ENCODE measurements at places on chromosomes 2 and 18. TPM values are rescaled to one million over a fixed set of nuclear protein-coding genes. Genes with fewer than 3 reads are reported as not detected.

SAG gene
- not detected for total RNA-seq

MOGAT1 gene
- total RNA-seq: not detected

DNA sequence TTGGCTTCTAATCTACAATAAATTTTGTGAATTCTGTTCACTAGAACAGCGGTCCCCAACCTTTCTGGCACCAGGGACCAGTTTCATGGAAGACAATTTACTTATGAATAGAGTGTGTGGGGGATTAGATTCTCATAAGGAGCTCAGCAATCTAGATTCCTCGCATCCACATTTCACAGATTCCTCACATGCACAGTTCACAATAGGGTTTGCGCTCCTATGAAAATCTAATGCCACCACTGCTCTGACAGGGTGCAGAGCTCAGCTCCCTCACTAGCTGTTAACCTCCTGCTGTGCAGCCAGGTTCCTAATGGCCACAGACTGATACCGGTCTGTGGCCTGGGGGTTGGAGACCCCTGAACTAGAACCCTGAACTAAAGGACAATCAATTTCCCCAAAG is 1568.6 kb upstream of the NXPH2 start:
- DNase-seq: no peak
- H3K4me1 ChIP-seq: no peaks in the 10 kb centered on the region

DNA sequence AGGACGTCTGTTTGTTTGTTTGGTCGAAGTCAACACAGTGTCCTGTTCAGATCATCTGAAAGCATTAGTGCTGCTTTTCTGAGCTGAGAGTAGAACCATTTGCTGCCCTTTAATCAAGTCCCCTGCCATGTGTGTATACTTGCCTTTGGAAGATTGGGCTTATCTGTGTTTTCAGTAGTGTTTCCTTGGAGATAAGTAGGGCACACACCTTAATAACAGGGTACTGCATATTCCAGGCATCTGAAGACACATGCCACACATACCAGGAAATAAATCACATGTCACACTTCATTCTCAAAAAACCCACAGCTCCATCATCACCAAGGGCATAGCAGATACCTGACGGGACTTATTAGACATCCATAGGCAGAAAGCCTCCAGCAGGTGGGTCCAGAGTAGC is 157.4 kb downstream of the SOX11 start:
- no peaks in the 10 kb centered on the region for H3K36me3 ChIP-seq
- H3K27ac ChIP-seq: no peak overlapping the region
- H3K4me3 ChIP-seq: no peak overlapping the region
- no peak for DNase-seq
- no peaks in the 10 kb centered on the region for H3K4me1 ChIP-seq
- H3K27me3 ChIP-seq: no peaks in the 10 kb centered on the region

GRCh38 chr18:57907550-57907949 is 104.4 kb upstream of the ATP8B1 start:
- H3K36me3 ChIP-seq: no peaks in the 10 kb centered on the region
- no peaks in the 10 kb centered on the region for H3K27me3 ChIP-seq
- DNase-seq: no peak
- H3K4me3 ChIP-seq: no peak overlapping the region
- H3K27ac ChIP-seq: no peak overlapping the region
- no peaks in the 10 kb centered on the region for H3K4me1 ChIP-seq

GRCh38 chr2:203719456-203720410 is 13.3 kb downstream of the CD28 start:
- H3K4me3 ChIP-seq: no peak overlapping the region
- H3K27ac ChIP-seq: no peak overlapping the region
- no peaks in the 10 kb centered on the region for H3K27me3 ChIP-seq

CLHC1 gene
- 9.3 TPM for total RNA-seq

- peak; percentile 73 for DNase-seq
- no peak within 1 kb of the TSS for H3K27ac ChIP-seq
- H3K36me3 ChIP-seq: no peaks in the 10 kb centered on the region
- H3K4me3 ChIP-seq: peak within 1 kb of the TSS; percentile 51
Measured at GRCh38 chr2:24049485-24050021, at the start of gene FKBP1B. Gene FKBP1B, plus strand, starts transcription at chr2:24049741. Its CDS starts 109 bp downstream, at chr2:24049850.

DNA sequence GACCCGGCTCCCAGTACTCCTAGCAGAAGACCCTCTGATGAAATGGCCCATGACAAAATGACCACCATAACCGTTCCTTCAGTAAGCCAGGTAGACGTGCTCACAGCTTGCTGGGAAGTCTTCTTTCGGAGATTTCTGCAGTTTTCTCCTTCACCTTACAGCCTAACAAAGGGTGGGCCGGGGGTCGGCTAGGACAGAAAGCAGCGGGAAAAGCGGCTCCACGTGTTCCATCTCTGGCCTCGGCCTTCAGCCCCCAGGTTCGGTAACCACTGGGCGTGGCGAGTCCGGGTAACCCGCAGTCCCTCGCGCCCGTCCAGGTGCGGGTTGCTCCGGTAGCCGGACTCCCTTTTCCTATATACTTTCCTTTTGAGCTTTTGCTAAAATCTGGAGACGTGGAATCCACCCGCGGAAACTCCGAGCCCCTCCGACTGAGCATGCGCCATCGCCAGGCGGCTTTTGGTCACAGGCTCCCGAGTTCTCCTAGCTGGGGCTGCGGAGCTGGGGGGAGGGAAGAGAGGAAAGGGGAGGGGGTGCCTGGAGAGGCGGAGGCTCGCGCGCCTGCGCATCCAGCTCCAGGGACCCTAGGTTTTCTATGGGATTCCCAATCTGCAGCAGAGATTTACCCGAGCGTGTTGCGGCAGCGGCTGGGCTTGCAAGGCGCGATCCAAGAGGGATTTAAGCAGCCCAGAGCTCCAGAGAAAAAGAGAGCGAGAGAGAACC is at the start of gene VSNL1:
VSNL1 (plus strand) TSS at position 604 of the 720 bp plus-strand sequence. CDS start 51,379 bp downstream, outside the sequence.
- peak within 1 kb of the TSS; percentile 74 for H3K4me3 ChIP-seq
- no peaks in the 10 kb centered on the region for H3K36me3 ChIP-seq
- DNase-seq: peak; percentile 87
- no peaks in the 10 kb centered on the region for H3K4me1 ChIP-seq
- H3K27ac ChIP-seq: no peak within 1 kb of the TSS

SIGLEC15 gene
- 0.91 TPM for total RNA-seq

- no peak overlapping the region for H3K27ac ChIP-seq
- no peaks in the 10 kb centered on the region for H3K4me1 ChIP-seq
- no peaks in the 10 kb centered on the region for H3K27me3 ChIP-seq
- no peak overlapping the region for H3K4me3 ChIP-seq
- no peaks in the 10 kb centered on the region for H3K36me3 ChIP-seq
- no peak for DNase-seq
Measured at GRCh38 chr18:27366151-27366550, 181.0 kb upstream of the CHST9 start.

DNA sequence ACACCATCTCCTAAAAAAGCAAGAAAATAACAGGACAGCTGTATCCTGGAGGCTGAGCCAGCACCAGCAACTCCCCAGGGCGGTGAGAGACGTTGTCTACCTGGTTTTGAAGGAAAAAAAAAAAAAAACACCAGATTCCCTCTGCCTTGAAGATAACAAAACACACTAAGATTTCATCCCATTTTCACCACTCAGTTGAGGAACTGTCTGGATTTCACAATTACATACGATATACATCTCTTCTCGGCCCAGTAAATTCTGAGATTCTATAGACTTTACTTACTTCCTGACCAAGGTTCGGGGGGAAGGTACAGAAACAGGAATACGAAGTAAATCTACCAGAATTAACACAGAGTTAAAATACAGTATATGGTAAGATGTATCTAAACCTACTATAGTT is 8.5 kb downstream of the ZNF516 start:
- no peaks in the 10 kb centered on the region for H3K4me1 ChIP-seq
- no peak overlapping the region for H3K4me3 ChIP-seq
- H3K27ac ChIP-seq: no peak overlapping the region
- no peak for DNase-seq
- H3K36me3 ChIP-seq: no peaks in the 10 kb centered on the region

DNA sequence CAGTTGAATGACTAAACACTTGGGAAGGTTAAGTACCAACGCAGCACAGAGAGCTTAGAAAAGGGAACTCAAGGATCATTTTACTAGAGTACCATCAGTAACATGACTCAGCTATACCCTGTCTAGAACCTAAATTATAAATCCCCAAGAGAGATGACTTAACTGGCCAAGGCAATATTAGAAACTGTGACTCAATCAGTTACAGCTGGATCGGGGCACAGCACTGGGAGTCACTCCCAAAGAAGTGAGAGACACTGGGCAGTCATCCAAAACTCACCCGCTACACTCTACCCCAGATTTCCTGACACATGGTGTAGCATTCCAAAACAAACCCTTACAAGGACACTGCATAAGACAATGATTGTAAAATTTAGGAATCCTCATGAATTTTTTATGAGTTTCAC is 17.7 kb downstream of the IWS1 start:
- H3K4me1 ChIP-seq: peaks cover 7% of the 10 kb centered on the region
- H3K27ac ChIP-seq: no peak overlapping the region
- H3K36me3 ChIP-seq: peaks cover 6% of the 10 kb centered on the region
- DNase-seq: peak; percentile 83
- no peaks in the 10 kb centered on the region for H3K27me3 ChIP-seq

MAPK4 gene
- total RNA-seq: 1.7 TPM

DNA sequence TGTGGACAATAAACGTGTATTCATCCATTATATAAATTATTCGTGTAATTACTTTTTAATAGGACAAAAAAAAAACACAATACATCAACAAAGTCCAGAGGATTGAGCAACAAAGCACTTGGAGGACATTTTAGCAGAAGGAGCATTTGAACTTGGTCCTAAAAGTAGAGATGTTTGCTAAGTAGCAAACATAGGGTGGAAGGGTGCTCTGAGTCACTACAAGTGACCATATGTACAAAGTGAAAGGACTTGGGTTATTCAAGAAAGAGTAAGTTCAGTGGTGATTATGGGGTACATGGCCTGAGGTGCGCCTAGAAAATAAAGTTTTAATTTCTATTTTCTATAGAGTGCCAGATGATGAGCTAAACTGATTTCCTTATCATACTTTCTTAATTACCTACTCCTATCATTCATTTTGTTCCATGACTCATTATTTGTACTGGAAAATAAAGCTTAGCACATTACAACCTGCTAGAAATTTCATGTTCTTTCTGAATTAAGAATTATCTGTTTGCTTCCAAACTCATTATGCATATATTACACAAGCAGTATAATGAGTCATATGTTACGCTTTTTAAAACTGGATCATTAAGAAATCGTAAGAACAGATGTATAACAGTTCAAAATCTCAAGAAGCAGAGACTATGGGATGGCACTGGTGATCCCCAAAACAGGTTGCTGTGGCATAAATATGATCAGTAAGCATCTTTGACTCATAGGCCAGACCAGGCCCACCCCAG is 13.1 kb upstream of the PPP1R1C start:
- no peak for DNase-seq
- H3K27ac ChIP-seq: no peak overlapping the region
- no peaks in the 10 kb centered on the region for H3K4me1 ChIP-seq

CYP26B1 gene
- total RNA-seq: 12.9 TPM

UGT1A3 gene
- not detected for total RNA-seq

TFPI gene
- total RNA-seq: 135 TPM

- H3K4me3 ChIP-seq: no peak overlapping the region
- no peaks in the 10 kb centered on the region for H3K36me3 ChIP-seq
- DNase-seq: peak; percentile 90
- H3K4me1 ChIP-seq: peaks cover 2% of the 10 kb centered on the region
- no peaks in the 10 kb centered on the region for H3K27me3 ChIP-seq
- no peak overlapping the region for H3K27ac ChIP-seq
Measured at GRCh38 chr18:36402765-36403396, 105.4 kb downstream of the FHOD3 start.

GRCh38 chr2:174023591-174024523 is 58.7 kb upstream of the SP3 start:
- no peaks in the 10 kb centered on the region for H3K36me3 ChIP-seq
- no peak overlapping the region for H3K27ac ChIP-seq
- H3K27me3 ChIP-seq: no peaks in the 10 kb centered on the region

FRZB gene
- total RNA-seq: 122 TPM

- H3K4me1 ChIP-seq: no peaks in the 10 kb centered on the region
- H3K36me3 ChIP-seq: no peaks in the 10 kb centered on the region
- DNase-seq: no peak
- H3K27me3 ChIP-seq: no peaks in the 10 kb centered on the region
Measured at GRCh38 chr2:158038901-158039300, 62.8 kb upstream of the UPP2 start.

DNA sequence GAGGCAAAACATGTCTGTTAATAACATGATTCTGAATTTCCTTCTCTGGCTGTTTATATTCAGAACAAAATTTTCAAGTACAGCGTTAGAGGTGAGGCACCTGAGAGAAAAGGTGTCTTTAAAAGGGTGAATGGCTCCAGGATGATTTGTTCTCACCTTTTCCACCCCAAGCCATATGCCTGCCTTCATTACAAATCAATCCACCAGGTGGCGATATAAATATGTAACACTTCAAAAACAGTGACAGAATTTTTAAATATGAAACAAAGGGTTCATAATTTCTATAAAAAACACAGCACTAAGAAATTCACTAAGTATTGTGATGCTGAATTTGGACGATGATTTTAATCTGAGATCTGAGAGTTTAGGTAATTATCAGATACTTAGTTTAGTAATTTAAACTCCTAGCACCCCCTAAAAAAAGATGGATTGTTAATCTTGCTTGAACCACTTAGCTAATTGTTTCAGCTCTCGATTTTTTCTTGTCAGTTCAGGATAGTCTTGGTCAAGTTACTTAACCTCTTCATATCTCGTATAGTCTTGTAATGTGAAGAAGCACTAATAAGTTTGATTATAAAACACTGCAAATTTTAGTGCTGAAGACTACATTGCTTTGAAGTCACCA is 528.8 kb downstream of the CPS1 start:
- H3K27me3 ChIP-seq: no peaks in the 10 kb centered on the region
- DNase-seq: no peak
- no peaks in the 10 kb centered on the region for H3K36me3 ChIP-seq

- H3K27me3 ChIP-seq: no peaks in the 10 kb centered on the region
- H3K27ac ChIP-seq: no peak overlapping the region
- DNase-seq: peak; percentile 61
- peak overlapping the region; percentile 61 for H3K4me3 ChIP-seq
- H3K4me1 ChIP-seq: no peaks in the 10 kb centered on the region
Measured at GRCh38 chr2:207768866-207769596, 675 bp downstream of the FZD5 start.

GRCh38 chr18:46478796-46479195 is 178.2 kb downstream of the LOXHD1 start:
- DNase-seq: no peak
- H3K27me3 ChIP-seq: no peaks in the 10 kb centered on the region
- H3K4me3 ChIP-seq: no peak overlapping the region
- H3K27ac ChIP-seq: no peak overlapping the region
- no peaks in the 10 kb centered on the region for H3K4me1 ChIP-seq

DNA sequence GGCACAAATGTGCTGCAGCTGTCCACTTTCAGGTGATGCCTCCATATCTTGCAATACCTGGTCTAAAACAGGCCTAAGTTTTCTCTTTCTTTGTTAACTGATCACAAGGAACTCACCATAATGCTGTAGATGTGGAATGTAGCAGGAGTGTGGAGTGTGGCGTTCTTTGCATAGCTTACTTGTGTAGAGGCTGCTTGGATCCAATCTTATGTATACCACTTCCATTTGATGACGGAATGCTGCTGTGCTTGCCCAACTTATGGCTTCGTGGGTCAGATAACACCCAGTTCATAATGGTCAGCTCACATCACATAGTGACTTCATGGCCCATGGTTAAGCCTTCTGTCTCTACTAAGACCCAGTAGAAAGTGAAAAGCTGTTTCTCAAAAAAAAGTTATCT is 114.5 kb downstream of the LAMA3 start:
- H3K4me3 ChIP-seq: no peak overlapping the region
- no peaks in the 10 kb centered on the region for H3K36me3 ChIP-seq
- no peak overlapping the region for H3K27ac ChIP-seq
- H3K27me3 ChIP-seq: no peaks in the 10 kb centered on the region
- DNase-seq: no peak
